ENCODE measurements at places on chromosomes 6 and 20.

DNA sequence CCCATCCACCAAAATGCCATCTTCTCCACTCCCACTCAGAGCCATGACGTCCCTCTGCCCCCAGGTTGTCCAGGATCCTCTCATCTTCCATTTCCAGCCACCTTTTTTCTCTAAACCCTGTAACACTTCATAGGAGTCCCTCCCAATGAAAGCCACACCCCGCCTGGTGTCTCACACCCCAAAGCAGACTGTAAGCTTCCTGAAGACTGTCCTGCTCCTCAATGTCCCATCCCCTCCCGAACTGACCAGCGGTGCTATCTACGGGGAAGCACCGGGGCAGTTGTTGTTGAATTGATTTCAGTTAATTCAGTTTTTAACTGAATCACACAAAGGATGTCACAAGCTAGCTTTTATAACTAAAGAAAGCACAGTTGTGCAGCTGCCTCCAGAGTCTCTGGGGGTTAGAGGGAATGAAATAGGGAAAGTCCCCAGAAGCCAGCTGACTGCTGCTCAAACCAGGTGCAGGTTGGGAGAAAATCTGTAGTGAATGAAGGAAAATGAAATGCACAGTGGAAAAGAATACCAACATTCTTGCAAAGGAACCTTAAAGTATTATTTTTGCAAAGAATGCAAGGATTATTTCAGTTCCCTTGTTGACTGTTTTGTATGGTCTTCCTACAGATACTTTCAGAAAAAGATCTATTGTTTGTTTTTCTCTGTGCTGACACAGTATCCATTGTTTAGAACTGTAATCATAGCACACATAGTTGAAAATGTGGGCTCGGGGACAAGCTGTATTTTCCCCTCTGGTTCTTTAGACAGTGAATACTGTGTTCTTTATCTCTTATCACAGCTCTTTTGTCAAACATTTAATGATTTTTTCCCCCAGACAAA lies 222.6 kb upstream of the QKI start:
- DNase-seq: no peak

DNA sequence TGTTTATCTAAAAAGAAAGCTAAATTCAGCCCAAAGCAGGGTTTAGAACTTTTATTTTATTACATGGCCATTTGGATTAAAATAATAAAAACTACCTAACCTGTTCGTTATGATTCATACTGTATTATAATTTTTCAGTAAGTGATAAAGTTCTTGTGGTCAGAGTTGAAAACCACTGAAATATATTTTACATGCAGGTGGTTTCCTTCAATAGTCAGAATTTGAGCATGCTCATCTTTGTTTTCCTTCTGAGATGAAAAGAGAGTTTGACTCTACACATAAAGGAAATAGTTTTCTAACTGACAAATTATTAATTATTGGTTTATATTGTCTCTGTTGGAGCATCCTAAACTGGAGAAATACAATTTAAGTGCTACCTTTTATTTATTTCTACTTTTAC lies 114.0 kb upstream of the FKBP1C start:
- DNase-seq: no peak

- no peak for DNase-seq
Measured at GRCh38 chr6:67391955-67392354, 1243.1 kb upstream of the ADGRB3 start.

DNA sequence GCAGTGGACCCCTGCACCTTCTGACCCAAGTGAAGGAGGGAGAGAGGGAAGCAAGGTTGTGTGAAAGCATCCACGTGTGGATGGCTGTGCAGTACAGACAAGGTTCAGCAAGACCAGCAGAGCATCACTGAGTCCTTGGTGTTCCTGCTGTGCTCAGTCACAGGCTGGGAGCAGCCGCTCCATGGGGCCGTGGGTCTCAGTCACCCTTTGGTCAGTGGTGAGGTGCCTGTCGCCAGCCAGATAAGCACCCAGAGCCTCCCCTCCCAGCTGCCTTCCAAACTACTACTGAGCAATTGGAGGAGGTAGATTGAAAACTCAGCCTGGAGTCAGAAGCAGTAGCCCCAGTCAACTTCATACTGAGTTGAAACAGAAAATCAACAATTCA lies 218.9 kb downstream of the SLC24A3 start:
- DNase-seq: no peak

DNA sequence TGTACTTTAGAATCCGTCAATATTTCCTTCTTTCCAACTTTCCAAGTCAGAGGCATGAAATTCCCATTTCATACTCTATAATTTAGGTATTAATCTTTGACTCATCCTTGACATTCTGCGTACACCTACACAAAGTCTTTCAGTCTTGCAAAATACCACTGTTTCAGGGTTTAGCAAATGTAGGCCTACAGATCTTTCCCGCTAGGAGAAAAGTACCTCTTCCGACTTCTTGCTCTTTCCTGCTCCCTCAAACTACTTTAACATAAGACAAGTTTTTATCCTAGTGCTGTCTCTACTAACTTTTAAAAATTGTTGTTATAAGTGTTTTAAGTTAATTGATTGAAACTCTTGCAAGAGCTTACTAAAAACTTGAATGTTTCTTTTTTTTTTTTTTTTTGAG lies 18.3 kb upstream of the PHACTR1 start:
- DNase-seq: no peak

DNA sequence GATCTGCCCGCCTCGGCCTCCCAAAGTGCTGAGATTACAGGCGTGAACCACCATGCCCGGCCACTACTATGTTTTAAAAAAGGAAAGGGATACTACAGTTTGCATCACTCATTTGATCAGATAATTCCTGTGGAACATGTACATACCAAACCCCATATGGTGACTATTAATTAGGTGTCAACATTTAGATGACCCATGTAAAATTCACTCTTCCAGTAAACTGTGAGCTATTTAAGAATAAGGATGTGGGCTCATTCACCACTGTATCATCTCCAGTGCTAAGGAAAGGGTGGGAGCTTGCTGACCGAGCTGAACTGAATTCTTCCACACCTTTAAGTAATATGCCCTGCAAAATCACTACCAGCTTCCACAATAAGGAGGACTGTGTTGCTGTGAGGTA lies 127.5 kb downstream of the BTBD9 start:
- DNase-seq: no peak

DNA sequence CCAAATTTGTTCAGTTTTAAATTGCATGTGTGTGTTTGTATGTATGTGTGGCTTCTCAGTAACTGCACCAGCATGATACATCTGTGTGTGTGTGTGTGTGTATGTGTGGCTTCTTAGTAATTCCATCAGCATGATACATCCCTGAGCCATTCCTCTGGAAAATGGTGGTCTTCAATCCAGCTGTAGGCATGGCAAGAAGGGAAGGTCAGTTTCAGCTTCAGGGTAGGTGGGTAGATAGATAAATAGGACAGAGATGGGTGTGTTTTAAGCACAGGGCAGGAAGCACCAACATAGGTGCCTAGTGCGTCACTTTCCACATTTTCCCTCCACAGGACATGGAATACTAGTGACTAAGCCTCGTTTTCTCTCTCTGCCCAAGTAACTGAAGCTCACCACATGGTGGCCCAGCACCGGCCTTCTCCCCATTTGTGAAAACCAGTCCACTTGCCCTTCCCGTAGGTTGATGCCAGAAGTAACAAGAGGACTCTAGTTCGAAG lies 82.9 kb downstream of the RPP40 start:
- no peak for DNase-seq

- no peak for DNase-seq
Measured at GRCh38 chr20:32819992-32820697, 391 bp downstream of the MAPRE1 start.

DNA sequence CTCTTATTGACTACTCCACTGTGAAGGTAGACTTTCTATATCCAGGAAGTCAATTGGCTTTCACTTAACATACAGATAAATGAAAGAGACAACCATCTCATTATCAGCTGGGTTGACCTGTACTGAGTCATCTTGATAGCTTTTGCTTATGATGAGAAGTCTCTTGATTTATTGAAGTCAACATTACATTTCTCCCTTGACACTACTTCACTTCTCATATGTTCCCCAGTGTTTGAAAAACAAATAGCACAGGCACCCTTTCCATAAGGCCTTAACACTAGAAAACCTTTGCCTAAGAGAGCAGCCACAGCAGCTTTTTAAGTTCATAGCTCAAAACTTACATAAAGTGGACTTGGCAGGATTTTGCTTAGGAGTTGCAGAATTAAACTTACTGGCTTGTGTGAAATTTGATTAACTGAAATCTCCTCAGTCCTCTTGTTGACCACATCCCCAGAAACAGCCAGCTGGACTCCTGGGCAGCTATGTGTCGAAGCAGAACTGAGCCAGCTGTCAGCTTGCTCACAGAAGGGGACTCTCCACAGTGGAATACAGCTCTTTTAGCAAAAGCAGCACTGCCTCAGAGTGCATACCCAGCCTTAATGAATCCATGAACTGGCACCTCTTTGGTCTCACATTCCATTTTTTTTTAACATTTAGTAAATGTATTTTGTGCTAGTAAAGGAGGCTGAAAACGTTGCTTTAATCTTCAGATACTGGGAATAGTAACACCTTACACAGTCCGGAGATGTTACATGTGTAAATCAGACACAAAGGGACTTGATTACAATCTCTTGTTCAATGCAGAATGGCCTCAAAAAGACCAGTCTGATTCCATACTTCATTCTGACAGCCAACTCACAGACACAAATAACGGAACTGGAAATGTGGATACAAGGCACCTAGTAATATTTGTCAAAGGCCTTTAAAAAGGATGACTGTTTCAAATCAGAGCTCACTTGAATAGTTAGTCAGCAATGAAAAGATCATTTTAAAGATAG lies 1532.7 kb downstream of the HACE1 start:
- DNase-seq: no peak

GRCh38 chr6:142318714-142319113 lies 16.9 kb downstream of the ADGRG6 start:
- DNase-seq: no peak
